ENCODE measurements at places on chromosomes 1 and 21.

DNA sequence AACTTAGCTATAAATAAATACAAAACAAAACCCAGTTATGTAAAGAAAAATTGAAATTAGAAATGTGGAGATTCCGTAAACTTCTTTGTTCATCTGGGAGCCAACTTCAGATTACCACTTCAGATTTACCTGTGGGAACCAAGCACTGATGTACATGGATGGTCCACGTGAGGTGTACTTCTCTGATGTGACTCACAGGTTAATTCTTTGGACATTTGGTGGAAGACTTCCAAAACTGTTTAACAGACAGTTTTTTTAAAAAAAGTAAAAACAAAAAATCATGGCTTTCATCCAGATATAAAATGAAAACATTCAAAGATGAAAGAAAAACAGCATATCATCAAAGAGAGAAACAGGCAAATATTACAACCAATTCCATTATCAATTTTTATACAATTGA is 92.0 kb downstream of the MAST2 start:
- DNase-seq, result no peak

- no peak for DNase-seq
These were observed 73.1 kb downstream of the RYR2 start for GRCh38 chr1:237115035-237115434.

- DNase-seq, result no peak
These were observed 62.7 kb downstream of the CD34 start for GRCh38 chr1:207848234-207848633.

DNA sequence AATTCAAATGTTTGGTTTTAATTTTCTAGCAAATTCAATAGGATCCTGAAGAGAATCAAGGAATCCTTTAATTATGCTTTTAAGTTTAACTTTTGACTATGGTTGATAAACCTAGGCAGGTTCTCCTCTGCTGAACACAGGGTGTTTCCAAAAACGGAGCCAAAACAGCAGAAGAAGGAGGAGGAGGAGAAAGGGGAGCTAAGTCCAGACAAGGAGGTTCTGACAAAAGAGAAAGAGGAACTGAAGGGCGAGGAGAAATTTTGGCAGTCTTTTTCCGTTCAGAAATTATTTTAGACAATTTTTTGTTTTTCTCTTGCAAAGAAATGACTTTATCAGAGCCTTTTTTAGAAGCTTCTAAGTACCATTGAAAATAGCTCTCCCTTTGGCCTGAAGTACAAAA is 33.2 kb upstream of the FNBP1L start:
- no peak for DNase-seq

DNA sequence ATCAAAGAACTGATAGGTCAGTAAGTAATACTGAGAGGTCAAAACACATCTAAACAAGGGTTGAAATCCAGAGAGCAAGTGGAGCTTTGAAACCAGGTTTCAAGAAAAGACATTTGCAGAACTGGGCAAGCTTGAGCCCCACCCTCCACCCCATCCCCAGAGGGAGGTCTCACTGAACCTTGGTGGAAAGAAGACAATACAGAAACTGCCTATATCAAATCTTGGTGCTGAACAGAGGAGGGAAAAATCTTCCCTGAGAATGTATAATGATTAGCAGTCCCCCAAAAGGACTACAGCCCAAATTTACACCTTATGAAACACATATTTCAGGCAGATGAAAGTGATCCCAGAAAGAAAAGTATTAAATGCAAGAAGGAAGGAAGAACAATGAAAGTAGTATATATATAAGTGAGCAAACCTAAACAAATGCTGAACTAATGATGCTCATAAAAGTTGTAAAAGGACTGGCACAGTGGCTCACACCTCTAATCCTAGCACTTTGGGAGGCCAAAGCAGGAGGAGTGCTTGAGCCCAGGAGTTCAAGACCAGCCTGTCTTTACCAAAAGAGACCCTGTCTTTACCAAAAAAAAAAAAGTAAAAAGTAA is 12.4 kb downstream of the ZBTB17 start:
- DNase-seq, result no peak

GRCh38 chr1:27672750-27673112 is 739 bp upstream of the IFI6 start:
- no peak for DNase-seq

DNA sequence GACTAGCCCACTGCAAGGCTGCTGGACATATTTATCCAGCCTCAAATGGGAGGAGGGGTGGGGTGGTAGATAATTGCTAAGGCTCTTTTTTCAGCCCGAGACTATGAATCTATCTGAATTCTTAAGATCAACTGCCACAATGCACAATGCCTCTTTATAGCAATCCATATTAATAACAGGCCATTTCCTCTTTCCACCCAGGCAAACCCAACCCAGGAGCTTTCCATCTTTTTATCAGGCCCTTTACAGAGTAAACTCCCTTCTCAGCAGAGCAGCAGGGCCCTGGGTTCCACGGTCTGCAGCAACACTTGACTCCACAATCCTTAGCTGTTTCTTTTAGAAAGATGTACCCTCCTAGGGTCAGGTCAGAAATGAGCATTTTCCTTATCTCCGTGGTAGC is 806 bp downstream of the DDOST start:
- DNase-seq, result no peak

- DNase-seq, result no peak
These were observed 863 bp downstream of the TARBP1 start for GRCh38 chr1:234478152-234478480.

GRCh38 chr1:208004851-208005250 is 93.9 kb upstream of the CD34 start:
- DNase-seq, result no peak

DNA sequence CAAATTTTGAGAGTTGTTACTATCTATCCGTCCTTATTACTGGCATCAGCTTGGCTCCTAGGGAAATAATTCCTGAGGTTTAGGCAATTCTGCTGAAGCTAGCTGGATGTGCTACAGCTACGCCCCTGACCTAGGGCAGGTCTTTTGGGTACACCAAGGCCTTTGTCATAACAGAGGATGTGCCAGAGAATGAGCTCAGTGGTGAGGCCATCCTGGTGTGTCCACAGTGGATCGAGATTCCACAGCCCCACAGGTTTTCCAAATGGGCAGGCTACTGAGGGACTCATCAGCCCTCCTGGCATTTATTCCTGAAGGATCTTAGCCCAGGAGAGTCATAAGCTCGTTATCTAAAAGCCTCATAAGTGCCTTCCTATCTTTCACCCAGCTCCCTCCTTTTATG is 475.2 kb upstream of the USP24 start:
- no peak for DNase-seq

DNA sequence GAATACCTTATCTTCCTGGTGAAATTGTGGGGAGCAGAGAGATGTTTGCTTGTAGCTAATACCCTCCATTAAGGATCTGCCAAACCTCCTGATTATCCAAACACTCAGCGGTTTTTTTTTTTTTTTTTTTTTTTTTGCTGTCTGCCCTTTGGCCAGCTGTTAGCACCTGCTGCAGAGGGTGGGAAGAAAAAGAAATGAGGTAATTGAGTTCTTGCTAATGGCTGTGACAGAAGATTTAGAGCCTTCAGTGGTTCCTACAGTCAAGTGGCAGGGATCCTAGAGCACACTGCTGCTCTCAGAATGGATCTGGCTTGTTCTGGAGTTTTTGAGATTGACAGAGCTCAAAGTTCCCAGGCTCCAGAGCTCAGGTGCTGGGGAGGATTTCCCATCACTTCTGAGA is 342.5 kb downstream of the DISC1 start:
- no peak for DNase-seq

DNA sequence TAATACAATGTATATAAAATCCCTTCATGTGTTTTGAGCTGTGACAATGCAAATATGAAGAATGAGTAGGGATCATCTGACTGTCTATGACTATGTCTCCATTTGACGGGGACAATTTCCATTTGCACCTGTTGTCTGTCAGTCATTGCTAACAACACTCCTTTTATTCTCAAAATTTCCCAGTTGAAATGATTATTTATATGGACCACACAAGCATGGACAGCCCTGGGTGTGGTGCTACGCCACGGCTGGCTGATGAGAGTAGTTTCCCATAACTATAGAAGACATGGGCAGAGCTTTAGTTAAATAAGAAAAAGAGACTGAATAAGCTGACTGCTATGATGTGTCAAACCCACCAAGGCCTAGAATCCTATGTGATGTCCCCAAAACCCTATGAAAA is 135.8 kb downstream of the MAP3K21 start:
- no peak for DNase-seq

DNA sequence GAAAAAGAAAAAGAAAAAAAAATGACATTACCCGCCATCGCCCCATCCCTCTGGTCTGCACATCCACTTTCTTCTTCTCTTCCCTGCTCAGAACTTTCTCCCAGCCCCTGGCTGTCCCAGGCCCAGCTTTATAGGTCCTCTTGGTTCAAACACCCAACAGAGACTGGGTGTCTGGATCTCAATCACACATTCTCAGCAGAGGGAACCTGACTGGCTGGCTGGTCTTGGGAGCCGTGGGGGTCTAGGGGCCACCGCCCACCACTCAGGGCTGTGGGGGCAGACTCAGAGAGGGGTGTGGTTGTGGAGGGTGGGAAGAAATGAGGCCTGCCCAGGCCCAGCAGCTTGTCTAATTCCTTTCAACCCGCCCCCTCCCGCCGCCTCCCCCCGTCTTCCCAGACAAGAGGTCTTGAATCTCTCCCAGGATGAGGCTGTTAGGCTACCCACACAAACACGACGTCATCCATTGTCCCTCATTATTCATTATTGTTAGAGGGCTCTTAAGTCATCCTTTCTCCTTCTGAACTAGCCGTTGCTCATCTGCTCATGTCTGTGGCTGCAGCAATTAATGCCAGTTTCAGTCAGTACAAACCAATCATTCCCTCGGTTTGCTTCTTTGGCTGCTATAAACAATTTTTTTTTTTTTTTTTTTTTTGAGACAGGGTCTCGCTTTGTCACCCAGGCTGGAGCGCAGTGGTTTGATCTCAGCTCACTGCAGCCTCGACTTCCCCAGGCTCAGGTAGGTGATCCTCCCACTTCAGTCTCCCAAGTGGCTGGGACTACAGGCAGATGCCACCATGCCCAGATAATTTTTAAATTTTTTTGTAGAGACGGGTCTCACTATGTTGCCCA is 40.6 kb upstream of the CLIC4 start:
- DNase-seq, result no peak

DNA sequence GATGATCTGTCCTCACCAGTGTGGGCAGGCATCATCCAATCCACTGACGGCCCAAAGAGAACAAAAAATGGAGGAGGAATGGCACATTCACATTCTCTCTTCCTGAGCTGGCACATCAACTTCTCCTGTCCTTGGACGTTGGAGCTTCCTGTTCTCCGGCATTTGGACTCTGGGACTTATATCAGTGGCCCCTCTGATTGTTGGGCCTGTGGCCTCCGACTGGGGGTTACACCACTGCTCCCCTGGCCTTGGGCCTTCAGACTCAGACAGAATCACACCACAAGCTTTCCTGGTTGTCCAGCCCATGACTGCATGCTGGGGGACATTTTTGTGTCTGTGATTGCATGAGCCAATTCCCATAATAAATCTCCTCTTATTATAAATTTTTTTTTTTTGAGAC is 20.1 kb downstream of the IFNLR1 start:
- DNase-seq, result no peak

DNA sequence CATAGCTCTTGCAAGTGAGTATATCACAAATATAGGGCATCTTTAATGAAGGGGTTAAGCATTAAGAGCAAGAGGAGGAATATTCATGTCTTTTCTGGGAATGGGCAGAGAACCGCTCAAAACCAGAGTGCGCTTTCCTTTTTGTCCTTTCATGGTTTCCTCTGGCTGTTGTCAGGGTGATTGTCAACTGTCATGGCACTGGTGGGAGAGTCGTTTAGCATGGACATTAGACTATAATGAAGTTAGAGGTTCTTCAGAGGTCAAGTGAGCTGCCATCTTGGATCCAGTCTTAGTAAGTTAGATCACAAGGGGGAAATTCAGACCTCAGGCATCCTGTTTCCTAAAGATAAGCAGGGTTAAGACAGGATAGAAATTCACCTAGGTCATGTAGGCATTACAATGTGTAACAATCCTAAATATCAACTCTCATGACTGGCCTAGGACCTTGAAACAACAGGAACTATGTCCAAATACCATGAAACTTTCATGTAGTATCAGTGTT is 12.1 kb upstream of the COA6 start:
- no peak for DNase-seq

- DNase-seq, result no peak
These were observed 3.6 kb downstream of the RGS1 start for GRCh38 chr1:192579010-192579738.

DNA sequence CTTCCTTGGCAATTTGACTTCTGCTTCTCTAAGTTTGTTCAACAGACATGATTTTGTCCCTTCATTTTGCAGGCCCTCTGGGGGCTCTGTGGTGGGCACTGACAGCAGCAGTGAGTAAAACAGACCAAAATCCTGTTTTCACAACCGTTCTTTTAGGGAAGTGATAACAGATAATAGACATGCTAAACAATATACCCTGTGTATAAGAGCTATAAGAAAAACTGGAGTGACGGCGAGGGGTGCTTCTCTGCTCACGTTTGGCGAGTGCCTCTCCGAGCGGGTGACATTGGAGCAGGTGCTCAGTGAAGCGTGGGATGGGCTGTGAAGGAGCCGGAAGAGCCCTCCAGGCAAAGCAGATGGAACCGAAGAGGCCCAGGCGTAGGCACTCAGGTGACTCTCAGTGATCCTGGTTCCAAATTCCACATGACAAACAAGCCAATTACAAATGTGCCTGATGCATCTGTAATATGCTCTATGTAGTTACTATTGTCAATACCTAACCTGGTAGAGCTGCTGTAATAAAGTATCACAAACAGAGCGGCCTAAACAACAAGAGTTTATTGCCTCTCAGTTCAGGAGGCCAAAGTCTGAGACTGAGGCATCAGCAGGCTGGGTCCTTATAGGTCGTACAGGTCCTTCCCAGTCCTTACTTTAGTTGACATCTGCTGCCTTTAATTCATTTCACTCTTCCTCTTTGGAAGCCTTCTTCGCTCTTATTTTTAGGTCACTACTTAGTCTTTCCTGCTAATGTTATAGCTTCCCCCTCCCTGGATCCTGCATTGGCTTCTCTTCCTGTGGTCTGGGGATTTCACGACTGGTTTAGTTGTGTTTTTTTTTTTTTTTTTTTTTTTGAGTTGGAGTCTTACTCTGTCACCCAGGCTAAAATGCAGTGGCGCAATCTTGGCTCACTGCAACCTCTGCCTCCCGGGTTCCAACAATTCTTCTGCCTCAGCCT is 20.1 kb downstream of the OR2B11 start:
- no peak for DNase-seq

DNA sequence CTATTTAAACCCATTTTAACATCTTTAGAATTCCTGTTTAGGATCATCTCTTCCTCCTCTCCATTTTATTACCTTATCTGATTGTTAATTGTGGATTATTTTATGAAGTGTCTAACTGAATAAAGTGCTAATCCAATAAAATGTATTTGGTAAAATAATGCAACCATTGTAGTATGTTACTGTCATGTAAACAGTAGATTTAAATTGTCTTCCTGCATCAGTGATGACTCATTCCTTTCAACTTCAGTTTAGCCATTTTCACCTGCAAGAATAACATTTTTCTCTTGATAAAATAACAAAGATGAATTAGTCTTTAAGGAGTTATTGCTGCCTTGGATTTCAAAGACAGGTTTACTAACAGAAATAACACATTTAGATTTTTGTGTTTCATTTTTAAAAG is 5.4 kb downstream of the PPP2R5A start:
- no peak for DNase-seq
